AG10803 (cell line): ENCODE measurements at places on chromosomes 13 and 19.

GRCh38 chr19:58519087-58519354, 589 bp downstream of the ZBTB45 start:
- DNase-seq: peak; percentile 73

DNA sequence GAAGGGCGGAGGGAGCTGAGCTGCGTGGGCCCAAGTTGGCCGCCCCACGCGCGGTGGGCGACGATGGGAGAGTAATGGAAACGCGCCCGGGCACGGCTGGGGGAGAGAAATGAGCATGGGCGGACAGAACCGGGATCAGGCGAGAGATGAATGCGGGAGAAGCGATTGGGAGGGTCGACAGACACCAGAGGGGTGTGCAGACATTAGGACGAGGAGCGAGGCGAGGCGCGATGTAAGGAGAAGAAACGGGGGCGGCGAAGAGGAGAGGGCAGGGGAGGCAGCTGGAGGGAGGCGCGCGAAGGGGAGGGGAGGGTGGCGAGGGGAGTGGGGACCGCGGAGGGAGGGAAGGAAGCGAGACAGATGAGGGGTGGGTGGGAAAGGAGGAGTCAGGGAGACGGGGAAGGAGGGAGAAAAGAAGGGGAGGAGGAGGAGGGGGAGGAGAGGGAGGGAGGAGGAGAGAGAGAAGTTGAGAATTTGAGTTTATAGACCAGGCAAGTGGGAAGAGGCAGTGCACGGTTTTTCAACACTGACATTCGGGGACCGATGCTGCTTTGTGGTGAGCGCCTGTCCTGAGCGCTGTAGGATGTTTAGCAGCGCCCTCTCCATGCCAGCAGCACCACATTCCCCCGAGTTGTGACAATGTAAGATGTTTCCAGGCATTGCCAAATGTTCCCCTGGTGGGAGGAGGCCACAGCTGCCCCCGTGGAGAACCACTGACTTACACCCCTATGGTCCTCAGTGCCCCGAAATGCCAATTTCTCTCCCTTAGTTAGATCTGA, at the start of gene SHISA7:
TSS of gene SHISA7 (minus strand) at position 256 of the 779 bp plus-strand sequence. CDS start 437 bp downstream, outside the sequence.
- no peak for DNase-seq

DNA sequence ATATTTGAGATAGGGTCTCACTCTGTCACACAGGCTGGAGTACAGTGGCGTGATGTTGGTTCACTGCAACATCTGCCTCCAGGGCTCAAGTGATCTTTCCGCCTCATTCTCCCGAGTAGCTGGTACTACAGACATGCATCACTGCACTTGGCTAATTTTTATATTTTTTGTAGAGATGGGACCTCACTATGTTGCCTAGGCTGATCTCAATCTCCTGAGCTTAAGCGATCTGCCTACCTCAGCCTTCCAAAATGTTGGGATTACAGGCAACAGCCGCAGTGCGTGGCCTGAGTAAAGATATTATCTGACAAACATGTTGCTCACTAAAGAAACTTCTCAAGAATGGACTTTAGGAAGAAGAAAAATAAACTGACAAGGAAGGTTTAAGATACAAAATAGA, 125.4 kb upstream of the ABCC4 start:
- DNase-seq: no peak

GRCh38 chr13:58960888-58961287, 1202.8 kb downstream of the DIAPH3 start:
- DNase-seq: no peak

DNA sequence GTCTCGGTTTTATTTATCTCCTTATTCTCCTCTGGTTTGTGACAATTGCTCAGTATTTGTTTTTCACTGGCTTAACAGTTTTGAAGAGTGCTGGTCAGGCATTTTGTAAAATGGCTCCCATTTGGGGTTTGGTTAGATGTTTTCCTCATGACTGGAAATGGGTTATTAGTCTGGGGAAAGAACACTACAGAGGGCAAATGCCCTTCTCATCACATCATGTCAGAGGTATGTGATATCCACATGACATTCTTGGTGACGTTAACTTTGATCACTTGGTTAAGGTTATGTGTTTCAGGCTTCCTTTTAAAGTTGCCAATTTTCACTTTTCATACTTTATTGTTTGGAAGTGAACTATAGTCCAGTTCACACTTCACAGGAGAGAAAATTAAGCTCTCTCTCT, 74.8 kb upstream of the KLHL1 start:
- DNase-seq: no peak

GRCh38 chr19:31279436-31279765, 69.8 kb downstream of the TSHZ3 start:
- no peak for DNase-seq
